Heart left ventricle (tissue), 16 donors: ENCODE measurements at places on chromosomes 2 and 18. TPM values are rescaled to one million over a fixed set of nuclear protein-coding genes. Genes with fewer than 3 reads are reported as not detected.

AQP12B gene
- not detected for total RNA-seq

DNA sequence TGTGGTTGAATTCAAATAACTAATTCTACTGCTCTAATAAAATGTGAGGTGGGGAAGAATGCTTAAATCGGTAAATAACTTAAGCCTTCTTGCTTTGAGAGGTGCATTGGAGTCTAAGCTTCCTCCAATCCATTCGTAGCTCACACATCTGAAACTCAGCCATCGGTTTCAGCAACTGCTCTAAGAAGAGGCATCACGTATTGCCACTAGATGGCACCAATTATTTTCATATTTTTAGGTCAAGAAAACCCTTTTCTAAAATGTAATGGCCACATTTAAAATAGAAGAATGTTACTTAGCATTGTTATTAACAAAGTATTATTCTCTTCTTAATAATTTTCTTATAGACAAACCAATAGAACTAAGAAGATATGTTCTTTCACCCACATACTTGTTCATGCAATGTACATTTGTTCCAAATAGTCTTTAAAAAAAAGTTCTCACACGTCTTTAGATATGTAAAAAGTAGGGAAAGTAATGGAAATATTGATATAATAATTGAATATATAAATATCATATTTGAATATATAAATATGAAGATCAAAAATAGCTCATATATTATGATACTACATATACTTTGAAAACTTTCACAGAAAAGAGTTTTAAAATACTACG lies 229.8 kb downstream of the CCDC178 start:
- no peaks in the 10 kb centered on the region for H3K4me1 ChIP-seq
- H3K27me3 ChIP-seq, result no peaks in the 10 kb centered on the region

DNA sequence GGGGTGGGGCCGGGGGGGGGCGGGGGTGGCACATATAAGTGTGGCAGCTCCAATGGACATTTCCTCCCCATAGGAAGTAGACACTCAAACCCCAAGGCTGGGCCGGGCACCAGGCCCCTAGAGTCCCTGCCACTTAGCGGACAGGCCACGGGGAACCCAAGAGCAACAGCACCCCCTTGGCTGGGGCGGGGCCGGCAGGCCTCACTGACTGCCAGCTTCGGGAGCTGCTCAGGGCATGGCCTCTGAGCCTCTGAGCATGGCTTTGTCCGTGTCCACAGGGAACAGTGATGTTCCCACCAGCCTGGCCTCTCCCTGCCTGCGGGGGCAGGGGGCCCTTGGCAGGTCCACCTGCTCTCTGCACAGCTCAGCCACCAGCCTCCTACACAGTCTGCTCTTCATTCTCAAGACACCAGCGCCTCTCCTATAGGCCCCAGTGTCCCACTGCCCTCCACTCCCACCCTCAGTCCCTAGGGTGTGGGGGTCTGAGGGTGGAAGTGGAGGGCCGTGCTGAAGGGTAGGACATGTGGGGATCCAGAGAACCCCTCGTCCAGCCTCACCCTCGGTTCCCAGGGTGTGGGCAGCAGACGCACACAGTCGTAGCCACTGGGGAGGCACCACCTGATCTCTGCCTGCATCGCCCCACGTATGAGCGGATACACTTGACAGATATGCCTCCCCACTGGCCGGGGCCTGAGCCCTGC lies 106.7 kb downstream of the FAM210A start:
- no peaks in the 10 kb centered on the region for H3K27me3 ChIP-seq
- H3K27ac ChIP-seq, result no peak overlapping the region

DNA sequence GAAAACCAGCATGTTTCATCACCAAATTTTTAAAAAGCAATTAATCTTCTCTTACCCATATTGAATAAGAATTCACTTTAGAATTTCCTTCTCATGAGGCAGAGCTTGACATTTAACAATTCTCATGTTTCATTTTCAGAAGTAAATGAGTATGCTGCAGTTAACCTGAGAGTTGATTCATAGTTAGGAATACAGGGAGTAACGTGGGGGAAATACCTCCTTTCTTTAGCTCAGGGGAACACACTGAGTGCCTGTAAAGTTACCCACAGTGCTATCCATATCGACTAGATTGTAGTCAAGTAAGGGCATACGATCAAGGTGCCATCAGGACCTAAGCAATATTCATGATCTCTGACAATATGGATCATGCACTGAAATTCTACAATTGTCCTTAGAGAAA lies 38.9 kb upstream of the ATIC start:
- H3K27ac ChIP-seq, result no peak overlapping the region
- H3K4me3 ChIP-seq, result no peak overlapping the region
- H3K36me3 ChIP-seq, result no peaks in the 10 kb centered on the region
- no peaks in the 10 kb centered on the region for H3K4me1 ChIP-seq
- no peak for DNase-seq

DNA sequence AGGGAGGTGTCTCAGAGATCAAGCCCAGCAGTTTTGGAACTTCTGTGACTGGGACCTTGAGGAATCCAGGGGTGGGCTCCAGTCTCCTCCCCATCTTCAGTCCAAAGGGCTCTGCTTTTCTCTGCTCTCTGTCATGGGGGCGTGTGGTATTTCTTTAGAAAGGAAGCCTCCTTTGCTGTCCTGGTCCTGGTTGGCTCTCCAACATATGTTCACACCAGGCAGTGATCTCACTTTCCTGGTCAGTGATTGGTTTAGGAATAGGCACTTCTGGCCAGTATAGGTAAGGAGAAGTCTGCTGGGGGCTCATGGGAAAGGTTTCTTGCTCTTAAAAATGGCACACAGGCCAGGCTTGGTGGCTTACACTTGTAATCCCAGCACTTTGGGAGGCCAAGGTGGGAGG lies 115.5 kb upstream of the HAAO start:
- no peaks in the 10 kb centered on the region for H3K27me3 ChIP-seq
- DNase-seq, result no peak
- no peaks in the 10 kb centered on the region for H3K36me3 ChIP-seq
- H3K4me1 ChIP-seq, result peaks cover 59% of the 10 kb centered on the region
- H3K27ac ChIP-seq, result no peak overlapping the region
